ENCODE measurements at places on chromosomes 6 and 20.

DNA sequence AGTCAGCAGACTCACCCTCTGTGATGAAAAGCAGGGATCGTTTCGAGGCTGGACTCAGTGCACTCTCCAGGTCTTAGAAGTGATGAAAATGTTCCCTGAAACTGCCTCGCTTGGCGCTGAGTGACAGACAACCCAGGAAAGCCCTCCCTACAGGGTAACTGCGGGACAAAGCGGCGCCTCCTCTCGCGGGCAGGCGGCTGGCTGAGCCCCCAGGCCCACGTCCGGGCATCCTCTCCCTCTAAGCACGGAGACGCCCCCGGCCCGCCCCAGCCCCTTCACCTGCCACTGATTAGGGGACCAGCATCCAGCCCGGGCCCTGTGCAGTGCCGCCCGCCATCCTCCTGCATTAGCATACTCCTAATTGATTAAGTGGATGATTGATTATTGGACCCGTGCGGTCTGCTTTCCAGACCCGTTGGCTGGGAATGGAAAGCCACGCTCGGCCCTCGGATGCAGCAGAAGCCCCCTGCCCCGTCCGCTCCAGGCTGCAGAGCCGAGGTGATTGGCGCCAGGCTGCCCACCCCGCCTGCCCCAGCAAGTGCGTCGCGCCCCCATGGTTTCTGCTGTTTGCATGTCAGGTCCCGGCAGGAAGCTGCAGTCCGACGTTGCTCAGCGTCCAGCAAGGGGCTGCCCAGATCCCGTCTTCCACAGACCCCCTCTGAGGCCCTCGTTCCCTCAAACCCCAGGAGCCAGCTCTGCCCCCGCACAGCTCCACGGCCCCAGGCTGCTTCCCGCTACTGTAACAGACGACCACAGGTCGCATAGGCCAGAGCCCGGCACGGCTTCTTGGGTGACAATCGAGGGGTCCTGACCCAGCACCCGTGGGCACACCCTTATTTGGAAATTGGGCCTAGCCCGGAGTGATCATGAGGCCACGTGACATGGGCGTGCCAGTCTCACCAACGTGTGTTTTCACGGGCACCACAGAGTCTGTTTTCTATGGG lies 131.6 kb downstream of the DLL1 start:
- no peak for DNase-seq

DNA sequence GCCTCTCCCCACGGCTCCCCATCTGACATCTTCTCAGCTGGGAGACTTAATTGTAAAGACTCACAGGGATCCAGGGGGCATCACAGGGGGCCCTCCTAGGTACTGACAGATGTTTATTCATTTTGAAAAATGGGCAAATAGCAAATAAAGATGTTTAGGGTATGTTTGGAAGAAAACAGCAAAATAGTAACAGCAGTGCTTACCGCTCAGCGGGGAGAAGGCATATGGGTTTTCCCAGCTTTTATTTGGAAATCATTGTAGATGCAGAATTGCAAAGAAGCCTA lies 2.7 kb upstream of the BIRC7 start:
- no peak for DNase-seq

DNA sequence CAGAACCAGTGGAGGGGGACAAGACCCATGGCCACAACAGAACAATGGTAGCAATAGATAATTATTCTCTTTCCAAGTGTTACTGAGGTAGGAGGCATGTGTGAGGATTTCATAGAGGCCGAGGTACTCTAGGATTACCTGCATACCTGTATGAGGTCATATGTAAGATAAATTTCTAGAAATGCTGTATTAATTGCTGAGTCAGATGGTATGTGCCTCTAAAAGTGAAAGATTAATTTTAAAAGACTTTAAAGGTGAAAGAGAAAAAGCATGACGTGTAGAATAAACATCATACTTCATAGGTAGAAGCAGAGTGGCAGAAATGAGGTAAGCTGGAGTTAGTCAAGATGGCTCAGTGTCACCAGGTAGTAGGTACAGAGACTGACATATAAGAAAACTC lies 51.6 kb downstream of the ZHX3 start:
- DNase-seq: no peak

DNA sequence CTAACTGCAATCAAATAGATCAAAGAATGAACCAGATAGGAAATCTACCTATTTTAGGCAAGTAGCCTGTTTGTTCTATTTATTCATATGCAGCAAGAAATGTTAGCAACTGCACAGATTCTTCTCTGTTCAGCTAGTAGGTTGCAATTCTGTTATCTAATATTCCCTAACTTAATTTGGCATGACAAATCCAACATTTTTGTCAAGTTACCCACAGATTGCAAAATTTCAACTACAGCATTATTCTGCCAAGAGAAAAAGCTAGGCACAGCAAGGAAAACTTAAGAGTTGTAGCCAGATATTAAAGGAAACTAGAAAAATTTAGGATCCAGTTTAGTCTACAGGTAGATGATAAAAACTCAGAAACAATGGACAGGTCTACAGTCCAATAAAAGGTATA lies 104.4 kb upstream of the SYNCRIP start:
- no peak for DNase-seq

DNA sequence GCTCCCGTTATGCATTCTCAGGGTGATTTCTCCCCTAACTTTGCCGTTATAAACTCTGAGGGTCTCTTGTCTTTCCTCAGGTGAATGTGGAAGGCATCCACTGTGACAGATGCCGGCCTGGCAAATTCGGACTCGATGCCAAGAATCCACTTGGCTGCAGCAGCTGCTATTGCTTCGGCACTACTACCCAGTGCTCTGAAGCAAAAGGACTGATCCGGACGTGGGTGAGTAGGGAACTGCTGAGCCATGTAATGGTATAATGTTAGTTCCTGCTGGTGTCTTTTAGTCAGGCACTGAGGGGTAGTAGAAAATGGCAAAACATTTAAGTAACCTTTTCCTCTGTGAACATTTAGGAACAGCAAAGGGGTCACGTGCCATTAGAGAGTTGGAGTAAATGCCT lies 395.4 kb downstream of the ARHGAP18 start:
- no peak for DNase-seq

DNA sequence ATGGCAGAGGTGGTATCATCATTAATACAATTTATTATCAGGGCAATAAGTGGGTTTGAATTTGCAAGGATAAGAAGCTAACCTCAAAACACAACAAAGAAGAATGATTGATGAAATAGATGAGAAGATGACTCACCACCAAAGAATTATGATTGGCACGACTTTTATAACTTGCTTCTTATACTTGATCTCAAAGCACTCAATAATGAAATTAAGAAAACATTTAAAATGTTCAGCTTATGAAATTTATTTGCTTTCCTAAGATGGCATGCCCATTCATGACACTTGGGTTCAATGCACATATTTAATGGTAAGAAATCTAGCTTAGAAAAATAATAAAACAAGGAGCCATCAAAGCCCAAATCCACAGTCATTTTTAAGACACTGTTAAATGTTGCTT lies 477.5 kb downstream of the GJA1 start:
- no peak for DNase-seq

DNA sequence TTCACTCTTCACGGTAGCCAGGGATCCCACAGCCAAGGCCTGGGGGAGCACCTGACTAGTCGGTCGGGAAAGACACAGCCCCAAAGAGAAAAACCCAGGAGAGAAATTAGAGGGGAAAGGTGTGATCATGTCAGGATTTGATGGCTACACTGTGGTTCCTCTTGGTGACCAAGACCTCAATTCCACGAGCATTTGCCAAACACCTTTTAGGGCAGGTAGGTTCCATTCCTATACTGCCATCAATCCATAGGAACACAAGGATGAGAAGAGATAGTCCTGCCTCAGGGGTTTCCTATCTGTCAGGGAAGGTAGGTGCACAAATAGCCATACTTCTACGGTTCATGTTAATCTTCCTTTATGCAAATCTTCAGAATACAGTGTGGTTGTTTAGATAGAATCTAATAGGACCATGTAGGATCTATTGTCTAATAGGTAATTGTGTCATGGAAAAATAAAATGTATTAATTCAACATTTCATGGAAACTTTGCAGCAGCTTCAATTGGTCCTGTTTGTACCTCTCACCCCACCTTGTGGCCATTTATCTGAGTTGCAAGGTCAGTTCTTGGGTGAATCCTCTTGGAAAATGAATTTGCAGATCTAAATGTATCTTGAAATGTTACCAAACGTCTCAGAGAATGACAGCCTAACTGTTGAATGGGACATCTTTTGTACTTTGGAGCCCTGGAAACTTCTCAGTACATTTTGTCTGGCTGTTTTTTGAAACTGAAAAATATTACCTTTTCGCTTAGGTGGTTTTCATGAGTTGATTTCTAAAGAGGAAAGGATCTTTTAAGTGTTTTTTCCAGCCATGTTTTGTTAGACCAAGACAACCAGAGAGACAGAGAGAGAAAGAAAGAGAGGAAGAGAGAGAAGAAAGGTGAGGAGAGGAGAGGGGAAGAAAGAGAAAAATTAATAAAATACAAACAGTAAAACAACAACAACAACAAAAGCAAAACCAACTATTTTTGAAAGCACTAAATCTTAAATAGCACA lies 33.7 kb upstream of the IYD start:
- DNase-seq: no peak

DNA sequence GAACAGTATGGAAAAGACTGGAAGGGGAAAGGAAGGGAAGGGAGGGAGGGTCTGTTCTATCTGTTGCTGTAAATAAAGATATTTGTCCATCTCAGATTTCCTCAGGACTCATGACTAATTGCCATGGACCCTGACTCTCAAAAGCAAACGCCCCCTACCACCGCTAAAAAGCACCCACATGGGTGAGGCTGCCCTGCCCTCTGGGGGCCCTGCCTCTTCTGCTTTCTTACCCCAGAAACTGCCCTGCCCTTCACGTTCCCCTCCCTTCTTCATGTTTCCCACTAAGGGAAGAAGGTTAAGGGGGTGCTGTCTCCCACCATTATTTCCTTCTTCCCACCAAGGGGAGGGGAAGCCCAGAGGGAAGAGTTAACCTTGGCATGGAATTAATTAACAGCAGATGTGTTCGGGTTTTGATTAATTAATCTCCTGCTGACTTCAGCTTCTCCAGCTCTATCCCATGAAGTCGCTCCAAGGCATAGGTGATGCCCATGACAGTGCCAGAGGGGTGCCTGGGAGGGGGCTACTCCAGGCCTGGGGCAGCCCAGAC lies 16.0 kb downstream of the MDFI start:
- DNase-seq: no peak

DNA sequence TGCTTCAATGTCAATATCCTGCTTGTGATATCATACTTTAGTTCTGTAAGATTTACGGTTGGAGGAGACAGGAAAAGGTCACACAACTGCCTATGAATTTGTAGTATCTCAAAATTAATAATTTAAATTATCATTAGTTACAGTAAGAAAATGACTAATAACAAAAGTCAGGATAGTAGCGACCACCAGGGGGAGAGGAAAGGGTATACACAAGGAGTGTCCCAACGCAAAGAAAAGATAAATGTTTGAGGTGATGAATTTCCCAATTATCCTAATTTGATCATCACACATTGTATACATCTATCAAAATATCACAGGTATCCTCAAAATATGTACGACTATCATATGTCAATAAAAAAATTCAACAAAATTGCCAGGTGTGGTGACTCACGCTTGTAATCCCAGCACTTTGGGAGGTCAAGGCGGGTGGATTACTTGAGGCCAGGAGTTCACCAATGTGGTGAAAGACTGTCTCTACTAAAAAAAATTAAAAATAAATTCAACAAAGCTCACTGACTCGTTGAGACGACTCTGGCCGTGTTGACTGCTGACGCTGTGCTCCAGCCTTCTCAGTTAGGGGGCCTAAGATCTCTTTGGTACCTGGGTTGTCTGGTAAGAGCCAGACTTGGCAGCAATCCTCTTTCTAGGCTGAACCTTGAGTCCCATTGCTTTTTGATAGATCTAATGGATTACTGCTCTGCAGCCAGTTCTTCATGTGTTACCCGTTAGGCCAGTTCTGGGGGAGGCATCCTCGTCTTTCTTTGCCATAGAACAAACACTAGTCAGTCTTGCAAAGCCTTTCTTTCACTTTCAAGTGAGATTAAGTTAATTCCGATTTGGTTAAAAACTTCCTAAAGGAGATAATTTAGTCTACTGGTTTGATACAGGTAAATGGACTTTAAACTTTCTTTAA lies 9.0 kb upstream of the OVOL2 start:
- no peak for DNase-seq

DNA sequence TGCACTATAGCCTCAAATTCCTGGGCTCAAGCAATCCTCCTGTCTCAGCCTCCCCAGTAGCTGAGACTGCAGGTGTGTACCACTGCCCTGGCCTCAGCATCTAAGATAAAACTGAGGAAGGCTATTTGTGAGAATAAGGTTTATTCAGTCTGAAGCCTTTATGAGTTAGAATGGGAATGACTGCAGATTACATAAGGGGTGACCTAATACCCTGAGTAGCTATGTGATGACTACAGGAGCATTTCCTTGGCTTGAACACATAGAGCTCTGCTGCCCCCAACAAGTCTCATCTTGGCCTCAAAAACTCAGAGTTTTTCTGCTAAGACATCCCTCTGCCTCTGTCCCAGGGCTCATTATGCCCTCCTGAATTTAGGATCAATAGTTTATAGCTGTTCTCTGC lies 7.6 kb downstream of the GSS start:
- DNase-seq: no peak

DNA sequence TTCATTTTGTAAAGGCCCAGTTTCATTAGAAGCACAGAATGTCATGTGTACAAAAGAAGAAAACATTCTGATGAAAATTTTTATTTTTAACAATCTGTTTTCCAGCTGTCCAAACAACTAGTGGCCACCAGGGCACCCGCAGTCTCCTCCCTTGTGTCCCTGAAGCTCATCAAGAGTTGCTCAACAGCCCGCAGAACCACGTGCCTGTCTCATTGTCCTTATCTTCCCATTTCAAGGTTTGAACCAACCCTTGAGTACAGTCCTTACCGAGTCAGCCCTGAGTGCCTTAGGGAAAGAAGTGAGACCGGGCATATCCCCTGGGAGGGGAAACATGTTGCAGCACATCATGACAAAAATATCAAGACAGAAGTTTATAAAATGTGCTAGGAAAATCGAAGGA lies 15.9 kb upstream of the ZNF133 start:
- no peak for DNase-seq

- DNase-seq: no peak
These were observed 39.2 kb upstream of the CLDN20 start for GRCh38 chr6:155224618-155225017.

All from NCI-H187 (cell line).